ENCODE measurements at places on chromosomes 4 and X. TPM values are rescaled to one million over a fixed set of nuclear protein-coding genes. Genes with fewer than 3 reads are reported as not detected.

The UCP1 gene
- not detected for polyA plus RNA-seq

DNA sequence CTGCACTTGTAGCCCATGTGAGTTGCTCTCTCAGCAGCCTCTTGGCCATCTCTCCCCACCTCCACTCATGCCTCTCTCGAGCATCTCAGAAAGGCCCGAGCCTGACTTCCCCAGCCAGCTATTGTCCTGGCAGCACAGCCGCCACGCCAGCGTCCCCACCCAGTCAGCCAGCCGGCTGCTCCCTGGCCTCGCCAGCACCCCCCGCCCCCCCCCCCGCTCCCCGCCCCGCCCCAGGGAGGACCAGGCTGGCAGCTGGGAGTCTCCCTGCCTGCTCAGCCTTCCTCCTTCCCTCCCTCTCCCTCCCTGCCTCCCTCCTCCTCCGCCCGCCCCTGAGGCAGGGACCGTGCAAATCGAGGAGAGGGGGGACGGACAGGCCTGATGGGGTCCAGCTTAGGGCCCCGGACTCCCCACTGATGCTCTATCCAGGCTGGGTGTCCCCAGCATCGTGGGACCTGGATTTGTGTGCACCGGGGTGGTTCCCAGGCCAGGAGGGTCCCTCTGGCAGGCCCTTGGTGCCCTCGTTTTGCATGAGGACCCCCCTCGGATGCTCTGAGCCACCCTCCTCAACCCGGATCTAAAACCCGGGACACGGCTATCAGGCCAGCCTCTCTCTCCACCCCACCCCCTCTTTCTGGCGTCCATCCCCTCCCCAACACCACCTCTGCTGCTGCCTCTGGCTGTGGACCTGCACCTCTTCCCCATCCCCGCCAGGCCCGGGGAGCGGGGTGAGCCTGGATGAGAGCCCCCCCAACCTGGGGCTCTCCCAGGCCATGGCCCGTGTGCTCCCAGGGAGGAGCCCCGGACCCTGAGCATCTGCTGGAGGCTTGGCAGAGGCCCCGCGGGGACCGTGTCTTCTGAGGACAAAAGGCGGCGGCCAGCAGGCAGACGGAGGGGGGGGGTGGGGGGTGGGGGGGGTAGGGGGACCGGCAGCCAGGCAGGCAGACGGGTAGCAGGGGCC, at the start of gene GPR173:
GPR173 (plus strand) TSS at position 621 of the 958 bp plus-strand sequence. CDS start 27,833 bp downstream, outside the sequence.
- no peaks in the 10 kb centered on the region for H3K36me3 ChIP-seq
- H3K27me3 ChIP-seq, result peaks cover 15% of the 10 kb centered on the region
- DNase-seq, result no peak
- peak within 1 kb of the TSS; percentile 50 for H3K4me3 ChIP-seq

The ATP5ME gene
- 853 TPM for polyA plus RNA-seq

- peak overlapping the region; percentile 55 for H3K4me3 ChIP-seq
- H3K4me1 ChIP-seq, result peaks cover 32% of the 10 kb centered on the region
- peak overlapping the region; percentile 76 for H3K27ac ChIP-seq
- peak; percentile 90 for DNase-seq
- no peaks in the 10 kb centered on the region for H3K27me3 ChIP-seq
These were observed 11.7 kb downstream of the RPL9 start for GRCh38 chr4:39446842-39447573.

DNA sequence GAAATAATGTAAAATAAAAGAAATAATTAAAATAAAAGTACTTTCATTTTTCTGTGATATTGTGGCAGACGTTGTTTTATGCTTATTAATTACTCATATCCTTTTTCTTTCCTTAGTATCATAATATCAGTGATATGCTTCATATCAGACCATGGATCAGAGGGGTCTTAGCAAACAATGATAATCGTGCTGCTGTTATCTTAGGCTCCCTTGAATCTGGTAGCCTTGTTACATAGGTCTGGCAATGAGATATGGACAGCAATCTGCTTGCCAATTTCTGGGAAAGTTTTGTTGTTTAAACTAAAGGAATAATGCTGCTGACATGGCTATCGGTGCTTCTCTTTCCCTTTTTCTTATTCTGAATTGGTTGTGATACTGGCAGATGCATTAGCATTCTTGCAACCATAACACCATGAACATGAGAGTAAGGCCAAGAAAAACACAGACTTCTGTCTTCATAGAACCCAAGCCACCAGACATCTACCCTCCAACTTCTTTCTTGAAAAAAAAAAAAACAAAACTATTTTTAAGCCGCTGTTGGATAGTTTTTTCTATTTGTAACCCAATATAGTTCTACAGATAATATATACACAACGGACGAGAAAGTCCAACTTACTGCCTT, 16.4 kb downstream of the EPHA5 start:
- H3K4me3 ChIP-seq, result no peak overlapping the region
- H3K4me1 ChIP-seq, result no peaks in the 10 kb centered on the region
- DNase-seq, result no peak
- H3K27ac ChIP-seq, result no peak overlapping the region

The STARD8 gene
- 2.3 TPM for polyA plus RNA-seq
